Inflammatory macrophage treated with lipopolysaccharide for 1 hour (primary cell): ENCODE measurements at places on chromosomes 12 and 14.

- no peak for DNase-seq
These were observed 12.6 kb downstream of the UBE3B start for GRCh38 chr12:109489955-109490565.

GRCh38 chr12:75437564-75437963 lies 43.0 kb upstream of the GLIPR1 start:
- DNase-seq = peak; percentile 66

- no peak for DNase-seq
These were observed 65.0 kb downstream of the TESC start for GRCh38 chr12:117034249-117034648.

DNA sequence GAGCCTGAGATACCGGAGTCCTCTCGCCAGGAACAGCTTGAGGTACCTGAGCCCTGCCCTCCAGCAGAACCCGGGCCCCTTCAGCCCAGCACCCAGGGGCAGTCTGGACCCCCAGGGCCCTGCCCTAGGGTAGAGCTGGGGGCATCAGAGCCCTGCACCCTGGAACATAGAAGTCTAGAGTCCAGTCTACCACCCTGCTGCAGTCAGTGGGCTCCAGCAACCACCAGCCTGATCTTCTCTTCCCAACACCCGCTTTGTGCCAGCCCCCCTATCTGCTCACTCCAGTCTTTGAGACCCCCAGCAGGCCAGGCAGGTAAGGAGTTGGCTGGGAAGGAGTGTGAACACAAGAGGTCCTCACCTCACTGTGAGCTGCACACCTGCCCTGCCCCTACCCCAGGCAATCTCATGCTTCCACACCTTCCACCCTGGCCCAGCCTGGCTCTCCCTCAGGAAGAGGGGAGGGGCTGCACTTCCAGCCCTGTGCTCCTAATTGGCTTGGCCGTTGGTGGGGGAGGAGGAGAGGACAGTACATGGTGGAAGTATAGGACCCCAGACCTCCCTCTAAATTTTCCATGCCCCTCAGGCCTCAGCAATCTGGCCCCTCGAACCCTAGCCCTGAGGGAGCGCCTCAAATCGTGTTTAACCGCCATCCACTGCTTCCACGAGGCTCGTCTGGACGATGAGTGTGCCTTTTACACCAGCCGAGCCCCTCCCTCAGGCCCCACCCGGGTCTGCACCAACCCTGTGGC lies 6.2 kb downstream of the C1QL4 start:
- DNase-seq = no peak

- no peak for DNase-seq
These were observed at the start of gene GYS2 for GRCh38 chr12:21604245-21605101. GYS2 (minus strand) TSS chr12:21604847; CDS start chr12:21604592, 255 bp downstream.

DNA sequence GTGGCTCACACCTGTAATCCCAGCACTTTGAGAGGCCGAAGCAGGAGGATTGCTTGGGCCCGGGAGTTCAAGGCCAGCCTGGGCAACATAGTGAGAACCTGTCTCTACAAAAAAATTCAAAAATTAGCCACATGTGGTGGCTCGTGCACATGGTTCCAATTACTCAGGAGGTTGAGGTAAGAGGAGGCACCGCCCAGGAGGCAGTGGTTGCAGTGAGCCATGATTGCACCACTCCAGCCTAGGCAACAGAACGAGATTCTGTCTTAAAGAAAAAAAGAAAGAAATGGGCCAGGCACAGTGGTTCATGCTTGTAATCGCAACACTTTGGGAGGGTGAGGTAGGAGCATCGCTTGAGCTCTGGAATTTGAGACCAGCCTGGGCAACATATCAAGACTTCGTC lies 33.5 kb downstream of the MAP1LC3B2 start:
- peak; percentile 39 for DNase-seq

GRCh38 chr12:20950248-20950647 lies 139.7 kb downstream of the SLCO1B3 start:
- peak; percentile 40 for DNase-seq

DNA sequence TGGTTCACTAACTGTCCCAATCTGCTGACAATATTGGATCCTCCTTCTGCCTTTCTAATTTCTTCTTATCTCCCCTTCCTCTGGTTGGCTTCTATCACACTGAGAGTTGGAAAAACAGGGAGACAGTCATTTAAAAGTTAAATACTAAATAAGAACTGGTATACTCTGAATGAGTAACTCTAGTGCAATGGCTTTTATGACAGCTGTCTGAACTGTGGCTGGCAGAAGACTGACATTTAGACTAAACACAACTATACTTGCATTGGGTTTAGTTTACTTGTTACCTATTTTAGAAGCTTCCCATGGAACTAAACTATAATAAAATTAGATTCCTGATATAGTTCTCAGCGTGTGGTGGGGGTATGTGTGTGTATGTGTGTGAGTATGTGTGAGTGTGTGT lies 7.9 kb upstream of the MAGOHB start:
- no peak for DNase-seq

DNA sequence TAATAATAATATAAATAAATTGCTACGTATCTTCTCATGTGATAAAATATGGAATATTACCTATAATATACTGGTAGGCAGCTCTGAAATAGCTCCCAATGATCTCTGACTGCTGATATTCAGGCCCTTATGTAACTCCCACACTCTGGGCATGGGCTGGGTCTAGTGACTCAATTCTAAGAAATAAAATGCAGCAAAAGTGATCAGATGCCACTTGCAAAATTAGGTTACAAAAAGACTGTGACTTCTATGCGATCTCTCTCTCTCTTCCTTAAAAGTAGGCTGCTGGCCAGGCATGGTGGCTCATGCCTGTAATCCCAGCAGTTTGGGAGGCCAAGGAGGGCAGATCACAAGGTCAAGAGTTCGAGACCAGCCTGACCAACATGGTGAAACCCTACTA lies 10.3 kb upstream of the CACNB3 start:
- DNase-seq = peak; percentile 24

DNA sequence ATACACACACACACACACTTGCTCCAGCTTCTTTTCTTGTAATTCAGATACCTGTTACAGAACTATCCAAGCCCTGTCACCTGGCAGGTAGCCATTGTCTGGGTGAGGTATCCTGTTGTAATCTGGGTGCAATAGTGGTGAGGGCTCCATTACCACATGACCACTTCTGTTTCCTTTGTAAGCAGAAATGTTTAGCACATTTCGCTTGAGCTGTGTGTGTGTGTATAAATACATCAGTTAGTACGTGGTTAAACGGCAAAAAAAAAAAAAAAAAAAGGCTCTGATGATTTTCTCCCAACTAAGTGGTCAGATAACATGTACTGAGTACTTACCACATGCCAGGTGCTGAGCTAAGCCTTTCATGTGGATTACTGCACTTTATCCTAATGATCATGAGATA lies 129.3 kb upstream of the SSTR1 start:
- DNase-seq = no peak

- DNase-seq = no peak
These were observed 10.4 kb downstream of the NCOR2 start for GRCh38 chr12:124556896-124557501.

GRCh38 chr14:54585214-54585613 lies 18.3 kb downstream of the SAMD4A start:
- no peak for DNase-seq

- DNase-seq = peak; percentile 28
These were observed 122.5 kb upstream of the BCAT1 start for GRCh38 chr12:25071366-25071765.

DNA sequence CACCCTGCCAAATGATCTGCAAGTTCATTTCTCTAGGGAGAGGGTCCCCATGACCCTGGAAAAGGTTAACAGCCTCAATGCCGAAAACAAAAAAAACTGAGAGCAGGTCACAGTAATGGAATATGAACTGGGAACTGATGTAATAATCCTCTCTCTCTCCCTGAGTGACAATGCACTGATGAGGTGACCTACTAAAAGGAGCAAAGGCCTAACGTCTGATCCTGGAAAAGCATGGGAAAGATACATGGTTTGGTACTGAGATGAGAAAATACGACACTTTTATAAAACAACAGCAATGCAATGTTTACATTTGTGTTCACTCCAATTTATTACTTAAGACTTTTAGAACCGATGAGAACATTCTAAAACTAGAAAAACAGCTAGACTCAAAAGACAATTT lies 27.7 kb downstream of the SETD3 start:
- DNase-seq = no peak

DNA sequence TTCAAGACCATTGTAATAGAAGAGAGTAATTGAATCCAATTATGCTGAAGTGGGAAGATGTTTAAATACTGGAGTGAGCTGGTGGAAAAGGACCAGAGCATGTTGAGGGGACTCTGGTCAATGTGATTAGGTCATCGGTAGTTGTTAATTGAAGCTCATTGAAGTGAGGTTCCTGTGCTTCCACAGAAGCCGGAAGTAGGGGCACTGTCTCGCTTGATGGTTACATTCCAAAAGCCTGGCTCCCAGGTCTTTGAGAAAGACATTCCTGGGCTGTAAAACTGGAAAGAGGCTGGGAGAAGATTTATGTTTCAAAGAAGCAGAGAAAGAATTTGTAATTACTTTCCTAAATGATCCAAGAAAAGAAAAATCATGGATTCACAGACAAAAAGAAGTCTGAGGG lies 12.3 kb upstream of the CLECL1 start:
- no peak for DNase-seq

DNA sequence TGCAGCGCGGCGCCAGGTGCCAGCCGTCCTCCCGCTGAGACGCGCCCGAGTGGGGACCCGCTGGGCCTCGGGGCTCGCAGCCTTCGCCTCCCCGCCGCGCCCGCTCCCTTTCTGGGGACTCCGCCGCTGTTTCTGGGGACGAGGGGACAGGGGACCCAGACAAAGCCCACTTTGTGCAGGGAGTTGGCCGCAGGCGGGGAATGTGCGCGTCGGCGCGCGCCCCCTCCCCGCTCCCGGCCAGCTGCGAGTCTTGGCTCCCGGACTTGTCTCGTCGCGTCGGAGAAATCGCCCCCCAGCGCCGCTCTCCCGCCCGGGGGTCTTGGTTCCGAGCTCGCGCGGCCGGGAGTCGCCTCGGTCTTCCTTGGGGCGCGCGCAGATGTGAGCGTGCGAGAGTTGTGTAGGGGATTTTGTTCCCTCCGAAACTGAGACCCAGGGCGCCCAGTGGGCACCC lies 717 bp downstream of the VASH1 start:
- DNase-seq = no peak

DNA sequence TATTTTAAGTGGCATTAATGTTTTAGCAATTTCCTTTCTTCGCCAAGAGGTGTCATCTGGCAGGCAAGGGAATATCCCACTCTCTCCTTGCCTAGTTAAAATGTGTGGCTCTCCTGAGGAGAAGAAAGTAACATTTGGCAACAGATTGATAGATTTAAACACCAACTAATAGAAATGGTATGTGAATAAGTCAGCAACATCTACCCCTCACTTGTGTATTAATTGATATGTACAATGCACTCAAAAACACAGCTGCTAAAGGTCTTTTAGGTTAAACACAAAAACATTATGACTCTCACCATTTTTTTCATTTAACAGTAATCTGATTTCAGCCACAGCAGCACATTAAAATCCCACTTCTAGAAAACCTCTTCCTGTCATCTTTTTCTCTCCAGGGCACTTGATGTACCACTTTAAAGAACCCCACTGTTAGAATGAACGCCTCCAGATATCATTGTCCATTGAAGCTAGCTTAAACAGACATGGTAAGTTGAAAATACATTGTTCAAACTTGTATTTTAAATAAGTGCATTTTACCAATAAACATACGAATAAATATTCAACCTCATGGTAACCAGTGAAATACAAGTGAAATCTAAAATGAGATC lies 151.7 kb downstream of the RPAP3 start:
- DNase-seq = no peak

DNA sequence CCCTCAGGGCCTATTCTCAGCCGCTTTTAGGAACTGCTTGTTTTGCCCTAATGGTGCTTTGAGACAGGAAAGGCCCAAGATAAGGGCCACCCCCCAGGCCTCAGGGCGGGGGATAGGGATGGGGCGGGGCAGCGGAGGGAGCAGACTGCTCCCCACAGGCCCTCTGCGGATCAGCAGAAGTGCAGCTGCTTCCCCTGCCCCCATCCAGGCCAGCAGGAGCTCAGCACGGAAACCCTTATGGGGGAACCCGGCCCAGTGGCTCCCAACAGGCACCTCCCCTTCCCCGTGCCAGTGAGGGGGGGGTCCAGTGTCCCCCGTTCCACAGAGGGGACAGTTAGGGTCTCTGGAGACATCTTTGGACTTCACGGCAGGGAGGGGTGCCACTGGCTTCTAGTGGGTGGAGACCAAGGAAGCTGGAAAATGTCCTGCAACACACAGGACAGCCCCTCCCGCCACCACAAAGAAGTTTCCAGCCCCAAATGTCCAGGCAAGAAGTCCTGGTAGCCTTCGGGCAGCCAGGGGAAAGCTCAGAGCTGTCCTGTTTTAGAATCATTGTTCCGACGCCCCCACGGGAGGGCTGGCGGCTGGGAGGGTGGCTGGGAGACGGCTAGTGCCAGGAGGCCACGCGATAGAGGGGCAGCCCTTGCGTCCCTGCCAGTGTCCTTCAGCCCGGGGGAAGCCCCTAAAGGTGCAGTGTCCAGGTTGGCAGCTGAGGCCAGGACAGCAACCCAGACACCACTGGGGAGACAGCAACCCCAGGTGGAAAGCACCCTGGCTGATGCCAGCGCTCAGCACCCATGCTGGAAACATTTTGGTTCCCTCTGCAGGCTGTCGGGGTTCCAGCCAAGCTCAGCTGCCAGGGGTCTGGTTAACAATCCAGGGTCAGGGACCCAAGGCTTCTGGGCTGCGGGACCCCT lies 10.4 kb upstream of the GPR132 start:
- peak; percentile 63 for DNase-seq

DNA sequence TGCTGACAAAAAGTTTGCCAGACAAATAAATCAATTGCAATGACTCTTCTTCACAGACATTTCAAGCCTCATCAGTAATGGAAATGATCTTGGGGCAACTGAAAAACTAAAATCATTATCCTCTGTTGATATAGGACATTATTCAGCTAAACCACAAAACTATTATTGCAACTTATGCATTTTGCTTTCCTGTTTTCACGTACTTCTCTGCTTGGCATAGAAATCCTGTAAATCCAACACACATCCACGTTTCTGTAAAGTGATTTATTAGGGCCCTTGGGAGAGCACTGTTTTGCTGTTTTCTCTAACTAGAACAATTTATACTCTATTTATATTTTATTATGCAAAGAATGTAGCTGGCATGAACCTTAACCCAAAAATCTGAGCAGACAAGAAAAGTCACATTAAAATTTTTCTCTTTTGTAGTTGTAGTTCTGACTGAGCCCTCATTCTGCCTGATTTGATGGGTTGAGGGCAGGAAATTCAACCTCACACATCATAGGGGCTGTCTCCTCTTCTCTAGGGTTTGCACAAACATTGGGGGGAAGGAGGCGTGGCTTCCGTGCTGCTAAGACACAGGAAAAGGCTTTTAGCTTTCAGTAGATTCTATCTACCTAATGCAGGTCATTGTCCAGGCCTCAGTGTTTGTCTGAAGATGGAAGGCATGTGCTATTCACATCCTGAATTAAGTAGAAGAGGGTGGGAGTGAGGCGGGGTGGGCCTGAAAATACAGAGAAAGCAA lies 11.5 kb upstream of the NUP107 start:
- no peak for DNase-seq

DNA sequence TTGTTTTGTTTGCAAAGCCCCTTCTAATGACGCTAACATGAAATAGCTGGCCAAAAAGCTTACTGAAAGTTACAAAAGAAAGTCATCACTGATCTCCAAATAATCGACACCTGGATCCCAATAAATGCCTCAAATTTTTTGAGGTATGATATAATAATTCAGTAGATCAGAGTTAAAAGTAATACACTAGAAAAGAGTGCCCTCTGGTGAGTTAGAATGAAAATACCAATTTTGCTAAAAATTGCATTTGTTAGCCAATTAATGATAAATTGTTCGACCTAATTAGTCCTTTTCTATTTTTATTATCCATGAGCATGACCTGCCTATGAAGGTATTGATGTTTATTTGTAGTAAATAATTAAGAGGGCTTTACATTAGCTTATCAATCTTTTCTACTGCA lies 78.6 kb downstream of the CEP128 start:
- no peak for DNase-seq

GRCh38 chr12:44285321-44285960 lies 449.6 kb downstream of the TMEM117 start:
- DNase-seq = no peak
